ENCODE measurements at places on chromosomes 4 and X.

DNA sequence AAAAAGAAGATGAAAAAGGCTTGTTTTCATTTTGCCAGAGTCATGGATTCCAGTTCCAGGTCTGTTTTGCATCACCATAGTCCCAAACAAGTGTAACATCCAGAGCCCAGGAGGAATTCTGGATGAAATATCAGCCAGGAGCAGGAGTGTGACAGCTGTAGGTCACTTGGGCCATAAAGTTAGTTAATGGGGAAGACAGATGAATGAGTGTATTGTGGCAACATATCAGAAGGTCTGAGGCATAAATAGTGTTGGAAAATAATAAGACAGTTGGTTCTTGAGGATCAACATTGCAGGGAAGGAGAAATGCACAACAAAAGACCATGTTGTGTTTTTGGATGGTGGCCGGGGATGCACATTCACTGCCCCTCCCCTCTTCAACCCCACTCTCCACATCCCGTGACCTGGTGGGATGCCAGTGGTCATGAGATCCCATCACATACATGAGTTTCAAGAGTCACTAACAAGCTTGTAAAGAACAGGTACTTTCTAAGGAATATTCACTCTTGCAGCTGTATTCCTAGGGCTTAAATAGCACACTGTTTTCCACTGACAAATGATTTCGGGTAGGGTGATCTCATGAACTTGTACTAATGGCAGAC, 83.1 kb upstream of the IGFBP7 start:
- no peak for DNase-seq

DNA sequence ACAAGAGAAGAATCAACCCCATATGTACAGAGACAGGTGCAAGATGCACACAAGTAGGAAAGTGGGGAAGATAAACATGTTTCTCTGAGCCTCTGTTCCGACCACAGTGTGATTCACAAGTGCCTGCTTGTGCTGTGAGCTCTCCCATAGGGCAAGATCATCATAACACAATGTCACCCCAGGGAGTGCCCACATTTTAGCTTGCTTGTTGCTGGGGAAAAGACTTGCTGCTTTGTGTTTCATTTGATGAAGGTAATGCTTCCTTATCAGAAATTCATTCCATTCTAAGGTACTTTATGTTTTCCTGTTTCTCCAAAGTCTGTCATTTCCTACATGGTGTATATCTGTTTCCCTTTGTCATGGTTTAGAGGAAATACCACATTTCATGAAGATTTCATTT, 304.5 kb upstream of the DIPK2B start:
- peak; percentile 48 for DNase-seq

GRCh38 chr4:77960367-77960766, 96.8 kb upstream of the FRAS1 start:
- DNase-seq = no peak

DNA sequence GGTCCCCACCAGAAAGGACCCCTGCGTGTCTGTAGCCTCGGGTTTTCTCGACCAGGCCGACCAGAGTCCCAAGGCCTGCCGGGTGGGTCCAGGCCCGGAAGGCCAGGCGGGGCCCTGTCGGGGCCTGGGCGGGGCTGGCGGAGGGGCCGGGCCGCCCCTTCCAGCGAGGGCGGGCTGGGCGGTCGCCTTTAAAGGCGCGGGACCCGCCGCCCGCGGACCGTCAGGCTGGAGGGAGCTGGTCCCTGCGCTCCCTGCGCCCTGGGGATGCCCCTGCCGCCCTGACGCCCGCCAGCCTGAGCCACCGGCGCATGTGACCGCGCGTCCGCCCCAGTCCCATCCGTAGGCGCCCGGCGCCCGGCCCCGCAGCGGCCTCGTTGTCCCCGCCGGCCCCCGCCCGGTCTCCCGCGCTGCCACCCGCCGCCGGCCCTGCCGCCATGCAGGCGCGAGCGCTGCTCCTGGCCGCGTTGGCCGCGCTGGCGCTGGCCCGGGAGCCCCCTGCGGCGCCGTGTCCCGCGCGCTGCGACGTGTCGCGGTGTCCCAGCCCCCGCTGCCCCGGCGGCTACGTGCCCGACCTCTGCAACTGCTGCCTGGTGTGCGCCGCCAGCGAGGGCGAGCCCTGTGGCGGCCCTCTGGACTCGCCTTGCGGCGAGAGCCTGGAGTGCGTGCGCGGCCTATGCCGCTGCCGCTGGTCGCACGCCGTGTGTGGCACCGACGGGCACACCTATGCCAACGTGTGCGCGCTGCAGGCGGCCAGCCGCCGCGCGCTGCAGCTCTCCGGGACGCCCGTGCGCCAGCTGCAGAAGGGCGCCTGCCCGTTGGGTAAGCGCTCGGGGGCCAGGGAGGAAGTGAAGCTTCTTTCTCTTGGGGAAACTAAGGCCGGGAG, at the start of gene HTRA3:
Gene HTRA3, plus strand, starts transcription at position 220 of the 883 bp plus-strand sequence. Its CDS starts 215 bp downstream, at position 435.
- peak; percentile 69 for DNase-seq

DNA sequence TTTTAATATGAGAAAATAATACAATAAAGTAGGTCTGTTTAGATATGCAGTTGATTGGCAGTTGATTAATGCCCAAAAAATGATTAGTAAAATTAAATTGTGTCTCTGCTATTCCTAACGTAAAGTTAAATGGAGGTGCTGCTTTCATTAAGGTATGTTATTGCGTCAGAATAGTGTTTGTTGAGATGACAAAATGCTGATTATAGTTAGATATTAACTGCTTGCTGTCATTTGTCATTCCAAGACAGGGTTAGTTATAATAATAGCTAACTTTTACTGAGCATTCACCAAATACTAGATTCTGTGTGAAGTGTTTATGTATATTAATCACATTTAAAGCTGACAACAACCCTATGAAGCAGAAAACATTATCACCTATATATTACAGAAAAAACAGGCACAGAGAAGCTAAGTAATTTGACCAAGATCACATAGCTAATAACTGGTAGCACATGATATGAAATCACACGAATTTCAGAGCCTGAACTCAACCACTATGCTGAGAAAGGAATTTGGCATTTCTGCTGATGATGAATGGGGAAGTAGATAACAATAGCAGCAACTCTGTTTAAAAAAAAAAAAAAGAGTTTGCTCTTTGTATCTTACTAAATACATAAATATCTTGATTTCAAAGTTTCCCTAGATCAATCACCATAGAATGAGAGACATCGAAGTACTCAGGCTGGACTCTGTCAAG, 59.7 kb upstream of the WDR44 start:
- no peak for DNase-seq

GRCh38 chrX:81857192-81857591, 655.3 kb downstream of the SH3BGRL start:
- no peak for DNase-seq

- DNase-seq = no peak
These were observed 104.6 kb upstream of the PRKG2 start for GRCh38 chr4:81319657-81320056.

- peak; percentile 14 for DNase-seq
These were observed 80.0 kb upstream of the MAB21L2 start for GRCh38 chr4:150501983-150502382.

GRCh38 chr4:86250619-86251018, 109.2 kb downstream of the MAPK10 start:
- no peak for DNase-seq

GRCh38 chrX:11431786-11432185, 138.6 kb downstream of the AMELX start:
- DNase-seq = no peak

- no peak for DNase-seq
These were observed 13.0 kb downstream of the RGN start for GRCh38 chrX:47091149-47091775.

- no peak for DNase-seq
These were observed 34.1 kb upstream of the AFF2 start for GRCh38 chrX:148466292-148466691.

- no peak for DNase-seq
These were observed 139.8 kb downstream of the HS6ST2 start for GRCh38 chrX:132818638-132819037.

DNA sequence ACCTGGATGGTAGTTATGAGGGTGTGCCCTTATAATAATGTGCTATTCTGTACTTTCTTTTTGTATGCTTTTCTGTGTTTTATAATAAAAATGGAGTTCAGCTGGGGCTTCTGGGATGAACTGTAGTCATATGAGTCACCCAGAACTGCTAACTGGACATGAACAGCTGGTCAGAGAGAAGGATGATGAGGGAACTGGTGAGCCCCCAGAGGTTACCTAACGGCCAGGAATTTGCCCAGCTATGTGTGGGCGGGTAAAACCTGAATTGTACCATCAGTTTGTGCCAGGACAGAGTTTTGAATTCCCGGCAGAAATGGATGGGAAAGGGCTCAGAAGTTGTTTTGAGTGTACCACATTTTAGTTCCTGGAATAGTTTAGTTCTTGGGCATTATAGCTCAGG, 138.0 kb upstream of the USP9X start:
- no peak for DNase-seq

DNA sequence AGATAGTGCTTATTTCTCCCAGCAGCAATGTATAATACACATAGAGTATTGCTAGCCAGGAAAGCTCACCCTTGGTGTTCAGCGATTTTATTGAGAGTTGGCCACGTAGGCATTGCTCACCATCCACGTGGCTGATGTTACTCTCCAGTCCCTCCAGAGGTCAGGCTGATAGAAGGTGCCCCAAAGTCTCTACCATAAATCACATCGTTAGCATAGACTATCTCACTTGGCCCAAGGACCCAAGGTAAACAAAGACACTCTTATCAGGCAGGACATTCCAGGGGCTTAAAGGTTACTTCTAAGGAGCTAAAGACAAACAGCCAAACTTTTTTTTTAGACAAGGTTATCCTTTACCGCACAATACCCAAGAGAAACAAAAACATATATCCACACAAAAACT, 30.3 kb upstream of the RGN start:
- no peak for DNase-seq

- peak; percentile 77 for DNase-seq
These were observed 28.7 kb upstream of the STOX2 start for GRCh38 chr4:183876268-183876934.

DNA sequence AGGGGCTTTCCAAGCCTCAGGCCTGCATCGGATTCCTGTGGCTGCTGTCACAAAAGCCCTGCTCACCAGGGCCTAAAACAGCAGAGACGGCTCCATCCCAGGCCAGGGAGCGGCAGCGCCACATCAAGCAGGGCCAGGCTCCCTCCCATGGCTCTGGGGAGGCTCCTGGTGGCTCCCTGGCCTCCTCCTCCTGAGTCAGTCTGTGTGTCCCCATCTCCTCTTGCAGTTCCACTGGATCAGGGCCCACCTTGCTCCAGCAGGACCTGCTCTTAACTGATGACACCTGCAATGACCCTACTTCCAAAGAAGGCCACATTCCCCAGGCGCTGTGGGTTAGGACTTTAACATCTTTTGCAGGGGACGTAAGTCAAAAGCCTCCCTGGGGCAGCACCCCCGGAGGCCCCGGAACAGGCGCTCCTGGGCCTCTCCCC, 51.9 kb downstream of the CPZ start:
- DNase-seq = no peak

DNA sequence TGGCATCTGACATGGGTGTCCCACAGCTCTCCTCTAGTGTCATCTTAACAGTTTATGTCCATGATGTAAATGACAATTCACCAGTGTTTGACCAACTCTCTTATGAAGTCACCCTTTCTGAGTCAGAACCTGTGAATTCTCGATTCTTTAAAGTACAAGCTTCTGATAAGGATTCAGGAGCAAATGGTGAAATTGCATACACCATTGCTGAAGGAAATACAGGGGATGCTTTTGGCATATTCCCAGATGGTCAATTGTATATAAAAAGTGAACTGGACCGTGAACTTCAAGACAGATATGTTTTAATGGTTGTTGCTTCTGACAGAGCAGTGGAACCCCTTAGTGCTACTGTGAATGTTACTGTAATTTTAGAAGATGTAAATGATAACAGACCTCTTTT, 4.6 kb downstream of the FAT4 start:
- DNase-seq = no peak

GRCh38 chr4:53059256-53059655, 197.1 kb downstream of the RASL11B start:
- DNase-seq = no peak

- no peak for DNase-seq
These were observed 4.1 kb downstream of the MSANTD1 start for GRCh38 chr4:3252831-3253641.

GRCh38 chr4:10554121-10554520, 96.9 kb upstream of the ZNF518B start:
- no peak for DNase-seq

DNA sequence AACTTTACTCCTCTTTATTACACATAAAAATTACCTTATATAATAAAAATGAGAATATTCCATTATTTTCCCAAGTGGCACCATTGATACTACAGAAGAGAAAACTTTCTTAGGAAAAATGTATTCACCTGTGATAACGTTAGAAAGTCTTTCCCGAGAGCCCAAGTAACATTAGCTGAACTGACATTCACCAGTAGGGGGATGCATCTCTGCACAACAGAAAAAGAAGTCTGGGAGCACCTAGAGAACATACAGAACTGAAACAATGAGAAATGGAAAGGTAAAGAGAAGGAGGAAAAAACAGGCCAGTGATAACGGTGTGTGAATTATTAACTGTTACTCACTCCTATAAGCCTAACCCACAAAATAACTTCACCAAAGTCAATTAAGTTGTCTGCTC, 423.3 kb downstream of the CENPC start:
- DNase-seq = no peak

- peak; percentile 59 for DNase-seq
These were observed 4.8 kb downstream of the ADAMTS3 start for GRCh38 chr4:72564184-72564583.

- DNase-seq = no peak
These were observed 91.9 kb downstream of the GPC4 start for GRCh38 chrX:133323431-133323830.

- DNase-seq = no peak
These were observed 194.3 kb downstream of the KIT start for GRCh38 chr4:54852054-54852453.

DNA sequence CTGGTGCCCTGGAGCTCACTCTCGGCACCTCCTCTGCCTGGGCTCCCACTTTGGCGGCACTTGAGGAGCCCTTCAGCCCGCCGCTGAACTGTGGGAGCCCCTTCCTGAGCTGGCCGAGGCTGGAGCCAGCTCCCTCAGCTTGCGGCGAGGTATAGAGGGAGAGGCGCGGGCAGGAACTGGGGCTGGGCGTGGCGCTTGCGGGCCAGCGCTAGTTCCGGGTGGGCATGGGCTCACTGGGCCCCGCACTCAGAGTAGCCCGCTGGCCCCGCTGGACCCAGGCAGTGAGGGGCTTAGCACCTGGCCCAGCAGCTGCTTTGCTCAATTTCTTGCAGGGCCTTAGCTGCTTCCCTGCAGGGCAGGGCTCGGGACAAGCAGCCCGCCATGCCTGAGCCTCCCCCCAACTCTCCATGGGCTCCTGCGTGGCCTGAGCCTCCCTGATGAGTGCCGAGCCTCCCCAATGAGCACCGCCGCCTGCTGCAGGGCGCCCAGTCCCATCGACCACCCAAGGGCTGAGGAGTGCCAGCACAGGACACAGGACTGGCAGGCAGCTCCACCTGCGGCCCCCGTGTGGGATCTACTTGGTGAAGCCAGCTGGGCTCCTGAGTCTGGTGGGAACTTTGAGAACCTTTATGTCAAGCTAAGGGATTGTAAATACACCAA, 26.7 kb upstream of the FAM90A26 start:
- DNase-seq = no peak

- DNase-seq = no peak
These were observed 98.0 kb downstream of the CXCL13 start for GRCh38 chr4:77703666-77704065.
